Right lung (tissue), 10 donors: ENCODE measurements at places on chromosomes 7 and 10.

DNA sequence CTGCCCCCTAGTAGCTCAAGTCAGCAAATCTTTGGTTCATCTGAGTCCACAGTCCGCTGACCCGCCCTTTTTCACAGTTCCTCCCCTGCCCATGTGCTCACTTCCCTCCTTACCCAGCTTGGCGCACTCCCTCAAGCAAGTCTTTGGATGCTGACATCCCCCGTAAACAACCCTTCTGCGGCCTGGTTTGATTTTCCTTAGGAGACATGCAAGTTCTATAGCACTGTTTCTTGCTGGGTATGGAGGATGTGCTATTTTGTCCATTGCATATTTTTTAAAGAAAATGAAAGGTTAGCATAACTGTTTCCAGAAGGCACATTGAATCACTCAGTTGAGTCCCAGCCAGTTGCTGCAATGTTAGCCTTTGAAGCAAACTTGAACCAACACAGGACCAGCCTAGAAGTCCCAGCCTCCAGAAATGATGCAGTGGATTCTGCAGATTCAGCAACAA is 38.2 kb downstream of the HTRA1 start:
- DNase-seq = no peak

GRCh38 chr10:70478191-70479164 is at the start of gene PALD1:
Gene PALD1, plus strand, starts transcription at chr10:70478767. Its CDS starts 47,185 bp downstream, at chr10:70525952.
- peak; percentile 89 for DNase-seq

DNA sequence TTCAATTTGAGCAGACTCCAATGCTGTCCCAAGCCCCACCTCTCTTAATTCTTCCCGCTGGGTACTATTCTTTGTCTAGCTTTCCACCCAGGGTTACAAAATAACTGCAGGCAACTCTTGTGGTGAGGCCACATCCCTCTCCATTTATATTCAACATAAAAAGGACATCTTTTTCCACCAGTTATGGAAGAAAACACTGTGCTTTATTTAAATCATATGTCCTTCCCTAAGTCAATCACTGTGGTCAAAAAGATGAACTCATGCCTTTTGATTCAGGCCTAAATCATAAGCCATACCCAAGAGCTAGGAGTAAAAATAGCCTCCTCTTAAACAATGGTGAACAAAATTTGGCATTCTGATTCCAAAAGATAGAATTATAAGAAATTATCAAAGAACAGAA is 386.0 kb downstream of the SEMA3D start:
- DNase-seq = no peak

GRCh38 chr10:78401624-78402367 is 368.1 kb downstream of the RPS24 start:
- DNase-seq = peak; percentile 92

GRCh38 chr10:117053482-117053881 is 48.5 kb upstream of the SHTN1 start:
- DNase-seq = no peak
